ENCODE measurements at places on chromosomes 16 and 17.

GRCh38 chr16:25184771-25185170, 32.0 kb upstream of the AQP8 start:
- DNase-seq, result no peak

DNA sequence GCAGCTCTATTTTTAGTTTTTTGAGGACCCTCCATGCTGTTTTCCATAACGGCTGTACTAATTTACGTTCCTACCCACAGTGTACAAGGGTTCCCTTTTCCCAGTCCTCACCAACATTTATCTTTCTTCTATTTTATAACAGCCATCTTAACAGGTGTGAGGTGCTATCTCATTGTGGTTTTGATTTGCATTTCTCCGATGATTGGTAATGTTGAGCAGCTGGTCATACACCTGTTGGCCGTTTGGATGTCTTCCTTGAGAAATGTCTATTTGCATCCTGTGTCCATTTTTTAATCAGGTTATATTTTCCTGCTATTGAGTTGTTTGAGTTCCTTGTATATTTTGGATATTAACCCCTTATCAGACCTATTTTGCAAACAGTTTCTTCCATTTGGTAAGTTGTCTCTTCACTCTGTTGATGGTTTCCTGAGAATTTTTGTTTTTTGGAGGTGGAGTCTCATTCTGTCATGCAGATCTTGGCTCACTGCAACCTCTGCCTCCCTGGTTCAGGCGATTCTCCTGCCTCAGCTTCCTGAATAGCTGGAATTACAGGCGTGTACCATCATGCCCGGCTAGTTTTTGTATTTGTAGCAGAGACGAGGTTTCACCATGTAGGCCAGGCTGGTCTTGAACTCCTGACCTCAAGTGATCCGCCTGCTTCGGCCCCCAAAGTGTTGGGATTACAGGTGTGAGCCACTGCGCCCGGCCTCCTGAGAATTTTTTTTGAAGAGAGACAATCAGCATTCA, 279.6 kb downstream of the SNX29 start:
- no peak for DNase-seq

DNA sequence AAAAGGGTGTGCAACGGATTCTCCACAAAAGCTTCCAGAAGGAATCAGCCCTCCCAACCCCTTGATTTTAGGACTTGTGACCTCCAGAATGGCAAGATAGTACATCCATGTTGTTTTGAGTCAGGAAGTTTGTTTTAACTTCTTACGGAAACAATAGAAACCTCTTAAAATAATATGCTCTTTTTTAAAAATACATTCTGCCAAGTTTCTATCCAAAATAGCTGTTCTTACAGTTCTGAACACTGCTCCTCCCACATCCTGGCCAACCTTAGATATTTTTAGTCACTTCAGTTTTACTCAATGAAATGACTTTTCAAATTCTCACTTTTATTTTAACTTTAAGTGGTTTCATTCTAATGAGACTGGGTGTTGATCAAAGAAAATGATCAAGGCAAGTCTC, 156.4 kb downstream of the ZNF18 start:
- DNase-seq, result no peak

- DNase-seq, result no peak
Measured at GRCh38 chr17:73740370-73740769, 96.1 kb upstream of the SDK2 start.

DNA sequence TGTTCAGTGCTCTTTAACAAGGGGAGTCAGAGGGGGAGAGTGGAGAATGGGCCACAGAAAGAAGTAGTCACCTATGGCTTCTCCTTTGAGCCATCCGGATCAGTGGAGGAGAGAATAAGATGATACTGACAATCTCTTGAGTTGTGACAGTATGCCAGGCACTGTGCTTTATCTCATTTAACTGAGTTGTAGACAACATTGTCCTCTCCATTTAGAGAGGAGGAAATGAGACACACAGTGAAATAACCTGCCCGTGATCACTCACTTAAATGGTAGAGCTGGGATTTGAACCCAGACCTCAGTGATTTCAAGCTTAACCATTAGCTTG, 17.8 kb upstream of the EEF2K start:
- no peak for DNase-seq

- DNase-seq, result no peak
Measured at GRCh38 chr17:49640556-49640955, 37.3 kb downstream of the SPOP start.

- no peak for DNase-seq
Measured at GRCh38 chr17:74744714-74745547, 3.5 kb upstream of the NHERF1 start.

GRCh38 chr16:14109782-14110727, 38.9 kb downstream of the MRTFB start:
- DNase-seq, result no peak

- DNase-seq, result peak; percentile 95
Measured at GRCh38 chr17:39800540-39800939, 62.8 kb downstream of the GRB7 start.

GRCh38 chr17:1573932-1574696, 11.5 kb upstream of the PITPNA start:
- peak; percentile 5 for DNase-seq

GRCh38 chr16:19886073-19886941, 1.7 kb upstream of the GPRC5B start:
- DNase-seq, result peak; percentile 39

DNA sequence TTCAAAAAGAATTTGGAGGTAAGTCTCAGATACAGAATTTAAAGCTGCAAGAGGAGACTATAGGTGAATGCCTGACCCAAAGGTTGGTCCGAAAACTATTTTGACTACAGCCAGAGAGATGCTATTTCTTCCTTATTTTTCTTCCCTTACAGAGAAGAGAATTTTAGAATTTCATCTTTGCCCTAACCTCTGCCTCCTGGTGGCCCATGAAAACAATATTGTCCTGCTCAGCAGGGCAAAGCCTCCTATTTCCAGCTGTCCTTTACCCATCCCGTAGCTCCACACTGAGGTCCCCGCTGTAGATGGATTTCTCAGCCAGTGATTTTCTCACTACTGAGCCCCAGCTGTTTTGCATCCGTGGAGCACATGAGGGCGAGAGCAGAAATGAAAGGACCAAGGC, 24.6 kb downstream of the HOXB1 start:
- no peak for DNase-seq

DNA sequence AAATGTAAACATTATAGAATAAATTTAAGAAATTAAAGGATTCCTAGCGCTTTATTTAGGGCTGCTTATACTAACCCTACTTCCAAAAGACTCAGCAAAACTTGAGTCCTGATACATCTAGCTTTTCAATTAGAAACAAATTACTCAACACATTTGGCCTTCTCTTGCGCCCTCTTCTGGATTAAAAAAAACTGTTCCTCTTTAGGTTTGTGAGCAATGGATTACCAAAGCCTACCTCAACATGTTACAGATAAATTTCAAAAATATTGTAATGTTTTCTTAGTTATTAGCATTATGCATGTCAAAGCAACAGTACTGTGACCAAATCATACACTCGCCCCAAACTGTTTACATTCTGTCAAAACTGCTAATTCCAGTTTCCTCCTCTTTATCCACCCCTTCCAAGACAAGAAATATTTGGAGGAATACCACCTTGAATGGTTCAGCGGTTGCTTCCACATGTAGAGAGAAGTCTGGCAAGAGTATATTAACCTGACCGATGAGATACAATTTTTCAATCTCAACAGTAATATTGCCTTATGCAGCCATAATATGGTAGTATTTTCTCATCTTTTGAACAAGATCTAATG, 2.7 kb downstream of the NUFIP2 start:
- peak; percentile 31 for DNase-seq

DNA sequence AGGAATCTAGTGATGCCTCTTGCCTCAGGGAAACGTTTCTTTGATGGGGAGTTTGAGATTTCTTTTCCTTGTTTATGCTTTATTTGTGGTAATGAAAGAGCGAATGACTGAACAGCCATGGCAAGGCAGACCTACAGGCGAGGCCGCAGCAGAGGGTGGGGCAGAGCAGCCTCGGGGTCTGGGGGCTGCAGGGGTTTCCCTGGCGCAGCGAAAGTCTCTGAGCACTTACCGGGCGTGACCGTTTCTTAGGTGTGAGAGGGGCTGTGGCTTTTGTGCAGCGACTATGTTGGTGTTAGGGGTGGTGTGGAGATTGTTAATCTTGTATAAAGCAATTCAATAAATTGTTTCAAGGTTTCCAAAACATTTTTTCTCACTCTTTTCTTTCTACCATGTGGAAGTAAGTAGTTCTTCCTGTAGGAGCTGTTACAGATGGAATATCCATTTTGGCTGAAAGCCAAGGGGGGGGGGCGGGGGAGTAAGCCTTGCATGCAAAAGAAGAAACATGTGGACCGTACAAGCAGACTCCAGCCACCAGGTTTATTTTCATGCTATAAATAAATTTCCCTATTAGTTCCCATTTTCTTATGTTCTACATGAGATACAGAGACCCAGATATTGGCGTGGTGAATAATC, 34.8 kb downstream of the UBN1 start:
- no peak for DNase-seq

GRCh38 chr16:89561142-89561883, 831 bp downstream of the RPL13 start:
- no peak for DNase-seq

DNA sequence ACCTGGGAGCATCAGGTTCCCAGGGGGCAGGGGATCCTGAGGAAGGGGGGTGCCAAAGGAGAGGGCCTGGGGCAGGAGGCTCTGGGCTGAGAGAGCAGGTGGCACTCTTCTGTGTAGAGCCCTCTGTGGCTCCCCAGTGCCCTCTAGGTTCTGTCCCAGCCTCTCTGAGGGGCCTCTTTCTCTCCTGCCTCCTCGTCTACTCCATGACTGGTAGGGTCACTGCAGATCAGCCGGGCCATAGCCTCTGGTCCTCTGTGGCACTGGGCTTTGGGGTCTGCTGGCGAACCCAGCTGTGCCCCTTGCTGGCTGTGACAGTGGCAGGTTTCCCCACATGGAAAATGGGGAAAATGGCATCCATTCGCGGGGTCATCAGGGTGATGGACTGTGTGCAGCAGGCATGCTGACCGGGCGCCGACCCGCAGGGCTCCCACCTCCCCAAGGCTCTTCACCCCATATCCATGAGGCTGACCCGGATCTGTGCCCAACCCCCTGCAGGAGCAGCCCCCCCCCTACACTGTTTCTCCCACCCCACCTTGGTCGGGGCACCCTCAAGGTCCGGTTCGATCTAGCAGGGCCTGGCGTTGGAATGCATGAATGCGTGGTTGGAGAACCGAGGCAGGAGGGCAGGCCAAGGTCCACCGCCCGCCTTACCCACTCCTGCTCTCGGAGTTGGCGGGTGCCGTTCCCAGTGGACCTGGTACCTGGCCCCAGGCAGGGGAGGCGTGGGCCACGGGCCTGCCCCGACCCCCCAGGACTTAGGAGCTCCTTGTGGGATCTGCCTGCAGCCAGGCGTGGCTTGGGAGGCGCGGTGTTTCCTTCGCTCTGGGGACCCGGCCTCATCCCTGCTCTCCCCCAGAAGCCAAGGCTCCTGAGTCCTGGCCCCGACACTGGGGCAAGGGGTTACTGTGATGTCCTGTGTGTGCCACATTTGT, 6.5 kb downstream of the GLIS2 start:
- DNase-seq, result no peak

DNA sequence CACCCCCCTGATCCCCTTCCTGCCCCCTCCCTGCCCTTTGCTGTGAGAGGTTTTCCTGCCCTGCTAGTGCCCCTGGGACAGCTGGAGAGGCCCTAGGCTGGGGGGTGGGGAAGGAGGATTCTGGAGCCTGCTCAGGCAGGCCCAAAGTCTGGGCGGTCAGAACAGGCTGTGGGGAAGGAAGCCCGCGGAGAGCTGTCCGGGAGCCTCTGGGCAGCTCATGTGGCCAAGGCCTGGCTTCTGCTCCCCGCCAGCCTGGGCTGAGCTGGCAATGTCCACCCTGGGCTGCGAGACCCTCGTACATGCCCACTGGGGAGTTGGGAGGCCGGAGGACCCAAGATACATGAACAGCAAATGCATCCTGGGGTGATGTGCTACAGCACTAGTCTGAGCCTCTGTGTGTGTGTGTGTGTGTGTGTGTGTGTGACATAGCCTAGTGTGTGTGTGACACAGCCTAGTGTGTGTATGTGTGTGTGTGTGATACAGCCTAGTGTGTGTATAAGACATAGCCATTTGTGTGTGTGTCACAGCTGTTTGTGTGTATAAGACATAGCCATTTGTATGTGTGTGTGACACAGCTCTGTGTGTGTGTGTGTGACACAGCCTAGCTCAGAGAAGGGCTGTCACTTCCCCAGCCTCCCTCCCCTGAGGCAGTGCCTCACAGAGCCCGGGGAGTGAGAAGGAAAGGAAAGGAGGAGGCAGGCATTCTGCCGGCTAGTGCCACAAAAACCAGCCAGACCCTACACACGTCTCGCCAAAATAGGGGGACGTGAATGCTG, 201.4 kb upstream of the CIBAR2 start:
- DNase-seq, result peak; percentile 17

DNA sequence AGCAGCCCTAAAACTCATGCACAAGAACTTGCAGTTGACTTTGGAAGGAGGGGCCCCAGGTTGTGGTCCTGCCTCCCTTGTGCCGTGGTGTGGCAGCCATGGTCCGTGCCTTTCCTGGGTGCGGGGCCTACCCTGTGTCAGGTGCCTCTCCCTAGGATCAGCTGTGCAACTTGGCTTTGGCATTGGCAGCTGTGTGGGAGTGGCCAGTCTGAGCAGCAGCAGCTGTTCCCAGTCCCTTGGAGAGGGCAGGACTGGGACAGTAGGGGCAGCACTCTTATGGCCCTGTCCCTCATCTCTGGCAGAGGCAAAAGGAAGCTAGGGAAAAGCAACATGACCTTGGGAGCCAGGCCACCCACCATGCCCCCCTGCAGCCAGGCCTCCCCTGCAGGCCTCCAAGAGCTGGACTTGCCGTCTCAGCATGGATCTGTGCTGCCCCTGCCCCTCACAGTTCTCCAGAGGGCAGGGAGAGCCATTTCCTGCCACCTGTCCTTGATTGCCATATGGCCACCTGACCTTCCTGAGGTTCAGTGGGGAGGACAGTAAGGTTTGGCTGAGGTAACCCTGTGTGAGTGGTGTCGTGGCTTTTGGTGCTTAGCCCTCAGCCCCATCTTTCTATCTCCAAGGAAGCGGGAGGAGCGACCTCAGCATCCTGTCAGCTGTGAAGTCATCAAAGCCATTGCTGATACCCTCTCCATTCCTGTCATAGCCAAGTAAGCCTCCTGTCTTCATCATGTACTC, 15.5 kb upstream of the NFATC3 start:
- no peak for DNase-seq

DNA sequence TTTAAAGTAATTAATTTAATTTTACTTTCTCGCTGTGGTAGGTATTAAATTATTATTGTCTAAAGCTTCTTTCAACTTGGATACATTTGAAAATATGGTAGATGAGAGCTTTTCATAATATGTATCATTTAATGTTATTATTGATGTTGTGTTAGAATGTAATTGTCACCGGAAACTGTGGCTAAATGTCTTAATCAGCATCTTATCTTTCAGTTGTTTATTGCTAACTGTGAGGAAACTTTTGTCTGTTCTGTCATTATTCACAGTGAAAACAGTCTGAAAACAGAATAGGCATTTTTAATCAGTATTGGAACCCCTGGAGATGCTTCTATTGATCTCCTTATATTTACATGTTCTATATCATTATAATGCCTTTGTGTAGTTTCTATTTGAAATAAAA, 120.7 kb downstream of the STXBP4 start:
- no peak for DNase-seq

DNA sequence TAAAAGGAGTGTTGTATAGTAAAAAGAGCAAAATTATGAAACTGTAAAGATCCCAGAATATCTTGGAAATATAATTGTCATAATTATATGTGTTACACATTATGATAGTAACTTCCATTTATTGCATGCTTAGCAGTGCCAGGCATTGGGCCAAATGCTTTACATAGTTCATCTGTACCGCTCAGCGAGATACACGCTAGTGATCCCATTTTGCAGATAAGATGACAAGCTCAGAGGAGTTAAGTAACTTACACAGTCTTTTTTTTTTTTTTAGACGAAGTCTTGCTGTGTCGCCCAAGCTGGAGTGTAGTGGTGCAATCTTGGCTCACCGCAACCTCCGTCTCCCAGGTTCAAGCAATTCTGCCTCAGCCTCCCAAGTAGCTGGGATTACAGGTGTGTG, 6.8 kb upstream of the EZH1 start:
- DNase-seq, result no peak

All from DMS79 (cell line).